ENCODE measurements at places on chromosomes 5 and 9. TPM values are rescaled to one million over a fixed set of nuclear protein-coding genes. Genes with fewer than 3 reads are reported as not detected.

Gene PRDM9
- total RNA-seq: not detected

DNA sequence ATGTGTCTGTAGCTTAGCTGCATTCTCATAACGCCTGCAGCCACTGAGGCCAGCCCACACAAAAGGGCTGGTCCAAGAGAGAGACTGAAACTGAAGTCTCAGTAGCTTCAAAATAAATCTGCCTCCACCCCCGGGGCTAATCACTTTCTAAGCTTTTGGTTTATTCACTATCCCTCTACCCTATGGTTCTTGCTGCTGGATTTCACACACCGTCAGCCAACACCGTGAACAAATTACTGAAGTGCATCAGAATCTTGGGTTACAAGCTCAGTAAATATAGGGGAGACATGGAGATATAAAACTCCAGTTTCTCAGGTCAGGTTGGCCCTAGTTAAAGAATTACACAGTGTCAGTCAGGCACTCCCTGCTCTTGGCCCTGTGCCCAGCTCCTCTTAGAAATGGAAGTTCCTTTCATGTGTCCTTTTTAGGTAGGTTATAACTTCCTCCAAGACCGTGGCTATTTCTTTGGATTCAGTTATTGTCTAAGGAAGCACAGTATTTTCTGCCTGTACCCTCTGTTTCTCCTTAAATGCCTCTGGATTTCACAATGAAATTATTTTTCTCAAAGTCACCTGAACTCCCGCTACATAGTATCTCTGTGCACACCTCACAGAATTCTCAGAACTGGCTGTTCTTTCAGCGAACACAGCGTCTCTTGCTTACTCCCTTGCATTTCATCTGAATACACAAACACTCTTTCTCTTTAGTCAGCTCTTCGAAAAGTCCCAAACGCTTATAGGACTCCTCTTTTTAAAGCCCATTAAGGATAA lies 112.5 kb downstream of the FAM174A start:
- no peak for DNase-seq
- H3K36me3 ChIP-seq: no peaks in the 10 kb centered on the region
- H3K4me1 ChIP-seq: peaks cover 8% of the 10 kb centered on the region
- H3K4me3 ChIP-seq: no peak overlapping the region
- H3K27me3 ChIP-seq: no peaks in the 10 kb centered on the region

- no peaks in the 10 kb centered on the region for H3K4me1 ChIP-seq
- H3K27ac ChIP-seq: no peak overlapping the region
- H3K27me3 ChIP-seq: no peaks in the 10 kb centered on the region
- DNase-seq: no peak
Observed at GRCh38 chr9:3136686-3137346, 292.9 kb upstream of the PUM3 start.

- no peaks in the 10 kb centered on the region for H3K4me1 ChIP-seq
- H3K4me3 ChIP-seq: no peak overlapping the region
- H3K36me3 ChIP-seq: no peaks in the 10 kb centered on the region
- no peak overlapping the region for H3K27ac ChIP-seq
- no peak for DNase-seq
Observed at GRCh38 chr9:137924761-137925369, 47.3 kb downstream of the CACNA1B start.

GRCh38 chr9:22216730-22217172 lies 207.6 kb upstream of the CDKN2B start:
- H3K4me3 ChIP-seq: no peak overlapping the region
- peaks cover 6% of the 10 kb centered on the region for H3K4me1 ChIP-seq
- no peaks in the 10 kb centered on the region for H3K27me3 ChIP-seq

DNA sequence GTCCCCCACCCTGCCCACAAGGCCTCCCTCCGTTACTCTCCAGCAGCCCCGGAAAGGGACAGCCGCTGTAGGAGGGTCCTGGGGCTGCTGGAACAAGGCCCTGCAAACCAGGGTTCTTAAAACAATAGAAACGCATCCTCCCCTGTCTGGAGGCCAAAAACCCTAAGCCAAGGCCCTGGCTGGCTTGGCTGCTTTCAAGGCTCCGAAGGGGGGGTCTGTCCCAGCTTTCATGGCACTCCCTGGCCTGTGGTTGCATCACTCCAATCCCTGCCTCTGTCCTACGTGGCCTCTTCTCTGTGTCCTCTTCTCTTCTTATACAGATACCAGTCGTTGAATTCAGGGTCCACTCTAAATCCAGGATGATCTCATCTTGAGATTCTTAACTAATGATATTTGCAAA lies 7.4 kb upstream of the UBAC1 start:
- peaks cover 12% of the 10 kb centered on the region for H3K4me1 ChIP-seq
- no peak overlapping the region for H3K4me3 ChIP-seq
- no peaks in the 10 kb centered on the region for H3K36me3 ChIP-seq
